Activated CD4-positive, alpha-beta T cell treated with anti-CD3 and anti-CD28 coated beads, Interleukin-2, Interleukin-6, amounts not matched to agents 100 ng/mL and 50 ng/mL, durations not matched to agents 16 hours and 8 hours (primary cell): ENCODE measurements at places on chromosomes 7 and 10.

GRCh38 chr10:128124813-128125403 lies 1.3 kb downstream of the MKI67 start:
- DNase-seq = no peak

DNA sequence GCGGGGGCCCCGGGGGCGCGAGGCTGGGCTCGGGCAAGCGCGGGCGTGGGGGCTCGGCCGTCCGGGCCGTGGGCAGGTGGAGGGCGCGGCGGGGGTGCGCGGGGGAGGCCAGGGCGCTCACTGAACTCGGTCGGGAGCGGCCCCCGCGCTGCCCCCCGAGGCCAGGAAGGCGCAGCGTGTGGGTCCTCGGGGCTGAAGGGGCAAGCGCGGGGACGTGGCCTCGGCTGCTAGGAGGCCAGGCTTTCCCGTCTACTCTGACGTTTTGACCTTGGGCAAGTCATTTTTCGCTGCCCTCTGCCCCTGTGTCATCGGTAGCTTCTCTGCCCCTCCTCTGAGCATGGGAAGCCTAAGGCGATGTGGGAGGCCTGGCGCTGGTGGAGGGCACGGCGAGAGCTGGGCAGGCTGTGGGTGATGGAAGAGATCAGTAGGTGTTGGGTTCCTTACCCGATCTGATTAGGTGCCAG lies 441 bp downstream of the FBH1 start:
- peak; percentile 30 for DNase-seq

DNA sequence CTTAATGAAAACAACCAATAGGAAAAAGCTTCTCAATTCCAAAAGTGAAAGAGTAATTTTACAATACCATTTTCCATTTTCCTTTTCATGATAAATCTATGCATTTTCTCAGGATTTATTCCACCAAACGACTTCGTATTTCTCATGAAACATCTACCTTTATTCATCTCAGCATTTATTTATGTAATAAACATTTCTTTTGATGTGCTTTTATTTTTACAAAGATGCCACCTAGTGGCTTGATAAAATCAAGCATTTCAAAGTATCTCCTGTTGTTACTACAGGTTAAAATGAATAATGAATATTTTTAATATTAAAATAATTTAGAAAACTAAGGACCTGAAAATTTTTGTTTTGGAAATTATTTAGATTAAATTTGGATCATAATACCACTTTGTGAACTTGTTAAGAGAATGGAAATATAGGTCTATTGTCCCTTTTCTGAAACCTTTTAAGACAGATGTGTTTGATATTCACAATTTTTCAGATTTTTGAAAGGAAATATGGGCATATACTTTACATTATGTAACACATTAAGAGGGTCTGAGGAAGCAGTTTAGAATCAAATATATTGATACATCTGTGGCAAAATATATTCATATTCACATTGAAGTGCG lies 2.7 kb upstream of the IQUB start:
- peak; percentile 19 for DNase-seq

- no peak for DNase-seq
Observed at GRCh38 chr10:1359626-1359955, 303.4 kb downstream of the WDR37 start.

GRCh38 chr10:36688717-36689116 lies 436.7 kb upstream of the ANKRD30A start:
- DNase-seq = no peak

DNA sequence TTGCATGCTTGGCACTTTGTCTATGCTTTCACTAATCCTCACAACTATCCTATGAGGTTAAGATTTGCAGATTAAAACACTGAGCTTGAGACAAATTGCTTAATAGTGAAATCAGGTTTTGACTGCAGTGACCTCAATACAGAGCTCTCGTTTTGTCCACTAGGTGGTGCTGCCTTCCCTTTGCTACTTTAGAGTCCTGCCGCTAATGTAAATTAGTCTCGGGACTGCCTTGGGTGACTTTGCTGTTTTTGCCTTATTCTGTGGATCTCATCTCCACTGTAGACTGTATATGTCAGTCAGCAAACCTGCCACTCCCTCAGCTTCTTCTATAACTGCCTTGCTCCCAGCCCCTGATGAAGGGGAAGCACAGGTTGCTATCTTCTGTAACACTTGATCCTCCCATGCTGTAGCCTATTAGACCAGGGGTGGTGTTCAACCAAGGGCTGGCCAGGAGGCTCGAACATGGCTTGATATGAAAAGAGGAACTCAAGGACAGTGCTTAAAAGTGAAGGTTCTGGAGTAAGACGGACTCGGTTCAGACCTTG lies 26.0 kb downstream of the ASB4 start:
- DNase-seq = peak; percentile 84

DNA sequence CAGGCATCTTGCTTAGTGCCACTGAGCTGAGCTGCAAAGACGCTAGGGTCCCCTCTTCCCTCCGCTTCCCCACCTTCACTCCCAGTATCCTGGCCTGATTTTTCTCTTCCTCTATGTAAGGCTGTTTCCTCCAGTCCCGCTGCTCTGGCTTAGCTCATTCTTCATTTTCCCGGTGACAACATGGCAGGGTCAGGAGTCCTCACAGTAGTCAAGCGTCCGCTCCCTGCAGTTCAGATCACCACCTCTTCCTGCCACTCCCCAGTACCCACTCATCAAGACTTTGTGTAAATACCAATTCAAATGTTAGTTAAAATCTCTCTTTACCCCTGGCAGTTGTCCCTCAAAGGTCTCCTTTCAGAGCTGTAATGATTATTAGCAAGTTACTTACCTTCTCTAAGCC lies 650.4 kb upstream of the CELF2 start:
- DNase-seq = no peak

DNA sequence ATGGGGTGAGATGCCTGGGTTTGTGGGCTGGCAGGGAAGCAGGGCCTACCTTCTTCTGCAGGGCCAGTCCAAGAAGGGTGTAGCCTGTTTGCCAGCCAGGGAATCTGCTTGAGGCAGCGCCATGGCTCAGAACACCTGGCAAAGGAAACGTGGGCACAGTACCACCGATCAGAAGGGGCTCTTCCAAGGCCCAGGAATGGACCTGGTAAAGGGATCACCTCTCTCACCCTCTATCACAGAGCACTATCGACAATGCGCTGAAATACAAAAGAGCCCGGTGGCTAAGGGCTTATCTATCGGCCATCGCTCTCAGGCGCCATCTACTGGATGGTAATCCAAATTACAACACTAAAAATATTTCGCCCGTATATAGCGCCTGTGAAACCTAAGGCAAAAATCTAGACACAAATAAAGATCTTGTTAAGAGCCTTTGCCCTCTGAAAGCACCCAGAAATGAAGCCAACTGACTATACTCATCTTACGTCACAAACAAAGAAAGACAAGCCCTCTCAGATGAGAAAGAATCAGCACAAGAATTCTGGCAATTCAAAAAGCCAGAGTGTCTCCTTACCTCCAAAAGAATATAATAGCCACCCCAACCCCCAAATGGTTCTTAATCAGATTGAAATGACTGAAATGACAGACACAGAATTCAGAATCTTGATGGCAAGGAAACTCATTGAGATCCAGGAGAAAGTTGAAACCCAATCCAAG lies 217.8 kb upstream of the HPS1 start:
- peak; percentile 58 for DNase-seq

GRCh38 chr10:62715383-62715782 lies 89.1 kb upstream of the ADO start:
- DNase-seq = no peak

DNA sequence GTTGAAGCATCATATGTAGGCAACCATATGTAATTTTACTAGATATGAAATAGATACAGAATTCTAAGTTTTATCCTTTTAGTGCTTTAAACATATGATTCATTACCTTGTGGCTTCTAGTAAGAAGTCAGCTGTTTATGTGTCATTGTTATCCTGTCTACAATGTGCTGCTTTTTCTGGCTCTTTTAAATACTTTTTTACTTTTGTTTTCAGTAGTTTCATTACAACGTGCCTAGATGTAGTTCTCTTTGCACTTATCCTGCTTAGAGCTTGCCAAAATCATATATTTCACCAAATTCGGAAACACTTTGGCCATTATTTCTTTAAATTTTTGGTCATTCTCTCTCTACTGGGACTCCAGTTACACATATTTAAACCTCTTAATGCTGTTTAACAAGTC lies 26.4 kb downstream of the YAE1 start:
- peak; percentile 20 for DNase-seq

DNA sequence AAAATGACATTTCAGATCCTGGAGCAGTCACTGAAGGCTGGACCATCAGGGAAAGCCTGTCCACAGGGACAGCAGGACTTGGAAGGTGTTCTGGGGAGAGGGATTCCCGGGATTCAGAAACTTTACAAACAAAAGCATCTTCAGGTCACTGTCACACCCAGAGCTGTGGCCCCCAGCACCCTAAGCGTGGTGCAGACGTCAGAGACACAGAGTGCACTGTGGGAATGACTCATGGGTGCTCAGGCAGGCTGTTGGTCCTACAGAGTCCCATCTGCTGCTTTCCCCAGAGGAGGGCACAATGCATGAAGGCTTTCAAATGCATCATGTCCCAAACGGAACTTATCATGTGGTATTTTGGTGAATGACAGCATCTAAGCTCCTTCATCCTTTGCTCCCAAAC lies 13.1 kb upstream of the LRMDA start:
- no peak for DNase-seq

GRCh38 chr10:48495282-48496045 lies 109.4 kb downstream of the ARHGAP22 start:
- DNase-seq = no peak

DNA sequence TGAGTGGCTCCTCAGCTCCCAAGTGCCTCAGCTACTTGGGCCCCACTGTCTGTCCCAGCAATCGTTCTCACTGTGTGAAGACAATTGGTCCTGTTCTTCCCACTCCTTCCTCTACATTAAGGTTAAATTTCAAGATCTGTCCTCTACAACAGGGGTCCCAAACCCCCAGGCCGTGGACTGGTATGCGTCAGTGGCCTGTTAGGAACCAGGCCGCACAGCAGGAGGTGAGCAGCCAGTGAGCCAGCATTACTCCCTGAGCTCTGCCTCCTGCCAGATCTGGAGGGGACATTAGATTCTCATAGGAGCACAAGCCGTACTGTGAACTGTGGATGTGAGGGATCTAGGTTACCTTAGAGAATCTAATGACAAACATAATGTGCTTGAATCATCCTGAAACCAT lies 376.9 kb upstream of the FZD8 start:
- DNase-seq = no peak
